ENCODE measurements at places on chromosomes 5 and 9. TPM values are rescaled to one million over a fixed set of nuclear protein-coding genes. Genes with fewer than 3 reads are reported as not detected.

The HTR1A gene
- total RNA-seq: not detected

The CBY3 gene
- total RNA-seq: not detected

The CANX gene
- 1,531 TPM for total RNA-seq

The JAKMIP2 gene
- 0.69 TPM for total RNA-seq

The MYOT gene
- not detected for total RNA-seq

The CHSY3 gene
- 8.4 TPM for total RNA-seq

The SOHLH1 gene
- total RNA-seq: not detected

Data from NCI-H460 (cell line).